Heart right ventricle (tissue), 16 donors: ENCODE measurements at places on chromosomes 3 and 15. TPM values are rescaled to one million over a fixed set of nuclear protein-coding genes. Genes with fewer than 3 reads are reported as not detected.
A peak's percentile ranks its signal among the peaks of the same experiment; 100 is the strongest.

- DNase-seq, result peak; percentile 38
Measured at GRCh38 chr15:57923750-57924149, 141.8 kb downstream of the ALDH1A2 start.

DNA sequence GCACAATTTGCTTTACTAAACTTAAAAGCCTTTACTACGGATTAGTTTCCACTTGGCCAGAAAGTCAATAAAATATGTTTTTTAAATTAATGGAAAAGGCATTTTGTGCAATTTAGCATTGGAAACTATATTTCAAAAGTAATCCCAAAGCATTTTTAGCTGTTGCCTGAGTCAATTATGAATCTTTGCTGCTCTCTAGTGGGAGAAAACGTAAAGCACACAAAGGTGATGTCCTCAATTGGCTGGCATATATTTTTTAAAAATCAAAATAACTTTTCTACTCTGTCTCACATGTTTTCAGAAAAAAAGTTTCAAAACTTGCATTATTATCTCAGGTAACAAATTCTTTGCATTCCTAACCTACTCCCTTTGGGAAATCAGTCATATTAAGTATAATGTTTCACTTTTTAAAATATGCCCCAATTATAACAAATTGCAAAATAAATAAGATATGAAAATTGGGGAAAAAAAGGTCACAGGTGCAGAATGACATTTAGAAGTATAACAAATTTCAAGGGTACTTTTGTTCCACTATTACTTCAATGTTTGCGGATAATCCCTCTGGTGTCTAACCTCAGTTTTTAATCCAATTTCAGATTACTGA lies 47.2 kb upstream of the TEX55 start:
- DNase-seq, result peak; percentile 19

DNA sequence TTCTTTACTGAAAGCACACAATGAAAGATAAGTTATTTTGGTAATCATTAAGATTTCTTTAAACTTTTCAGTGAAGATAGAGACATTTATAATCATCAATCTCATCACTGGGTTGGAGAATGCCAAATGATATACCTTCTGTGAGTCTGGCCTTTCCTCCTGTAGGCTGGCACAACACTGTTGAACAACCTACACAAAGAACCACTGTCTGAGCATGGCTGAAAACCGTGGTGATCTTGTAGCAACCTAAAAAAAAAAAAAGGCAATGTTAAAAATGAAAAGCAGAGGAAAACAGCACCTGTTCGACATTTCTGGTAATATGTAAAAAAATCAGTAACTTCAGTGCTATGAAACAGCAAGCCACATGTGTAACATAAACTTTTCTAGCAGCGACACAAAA lies 1.8 kb downstream of the RPS27L start:
- no peak for DNase-seq

GRCh38 chr3:191329654-191330529 lies at the start of gene UTS2B:
Gene UTS2B (minus strand): TSS chr3:191330526. CDS start chr3:191282189, 48,337 bp downstream.
- peak; percentile 59 for DNase-seq

GRCh38 chr3:139329364-139329850 lies 14.4 kb upstream of the MRPS22 start:
- peak; percentile 81 for DNase-seq

GRCh38 chr3:169591159-169591951 lies 72.2 kb downstream of the MECOM start:
- no peak for DNase-seq

- DNase-seq, result no peak
Measured at GRCh38 chr3:122520861-122521260, 6.1 kb upstream of the KPNA1 start.

- no peak for DNase-seq
Measured at GRCh38 chr15:42691308-42691707, 45.6 kb downstream of the CDAN1 start.

DNA sequence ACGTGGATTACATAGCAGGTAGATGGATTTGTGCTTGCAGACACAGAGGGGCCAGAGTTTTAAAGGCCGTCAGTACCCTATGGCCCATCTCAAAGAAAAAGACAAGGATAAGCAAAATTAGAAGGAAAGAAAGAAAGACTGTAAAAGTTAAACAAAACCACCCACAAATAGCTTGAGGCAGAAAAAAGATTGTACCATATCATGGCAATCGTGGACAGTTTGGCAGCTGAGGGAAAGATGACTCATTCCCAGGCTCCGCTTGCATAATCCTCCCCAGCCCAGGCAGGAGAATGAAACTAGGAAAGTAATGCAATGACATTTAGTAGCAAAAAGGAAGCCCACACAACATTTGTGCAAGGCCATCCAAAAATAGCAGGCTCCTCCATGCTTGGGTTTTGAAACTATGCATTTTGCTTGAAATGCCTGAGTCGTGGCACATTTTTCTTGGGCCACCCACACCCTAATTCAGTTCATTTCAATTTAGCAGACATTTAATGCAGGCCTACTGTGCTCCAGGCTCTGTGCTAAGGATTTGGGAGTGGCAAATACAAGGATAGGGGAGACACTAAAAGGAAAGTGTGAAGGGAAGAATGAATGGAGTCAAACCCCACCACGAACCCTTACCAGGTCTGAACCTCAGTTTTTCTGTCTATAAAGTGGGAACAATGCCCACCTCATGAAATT lies 40.9 kb upstream of the SMAD3 start:
- DNase-seq, result peak; percentile 87

EFCC1 gene
- total RNA-seq, result 1.2 TPM

TM6SF1 gene
- 7.1 TPM for total RNA-seq

PCOLCE2 gene
- total RNA-seq, result 101 TPM

CYP11A1 gene
- total RNA-seq, result 2.2 TPM

ACVR2B gene
- total RNA-seq, result 6.4 TPM

SLC15A2 gene
- total RNA-seq, result 2.3 TPM

IL17RC gene
- 25.3 TPM for total RNA-seq
